ENCODE measurements at places on chromosomes 5 and 9.
A peak's percentile ranks its signal among the peaks of the same experiment; 100 is the strongest.

GRCh38 chr5:144009116-144009515 lies 161.3 kb downstream of the YIPF5 start:
- DNase-seq: no peak

GRCh38 chr5:120088836-120089235 lies 375.3 kb upstream of the PRR16 start:
- DNase-seq: no peak

DNA sequence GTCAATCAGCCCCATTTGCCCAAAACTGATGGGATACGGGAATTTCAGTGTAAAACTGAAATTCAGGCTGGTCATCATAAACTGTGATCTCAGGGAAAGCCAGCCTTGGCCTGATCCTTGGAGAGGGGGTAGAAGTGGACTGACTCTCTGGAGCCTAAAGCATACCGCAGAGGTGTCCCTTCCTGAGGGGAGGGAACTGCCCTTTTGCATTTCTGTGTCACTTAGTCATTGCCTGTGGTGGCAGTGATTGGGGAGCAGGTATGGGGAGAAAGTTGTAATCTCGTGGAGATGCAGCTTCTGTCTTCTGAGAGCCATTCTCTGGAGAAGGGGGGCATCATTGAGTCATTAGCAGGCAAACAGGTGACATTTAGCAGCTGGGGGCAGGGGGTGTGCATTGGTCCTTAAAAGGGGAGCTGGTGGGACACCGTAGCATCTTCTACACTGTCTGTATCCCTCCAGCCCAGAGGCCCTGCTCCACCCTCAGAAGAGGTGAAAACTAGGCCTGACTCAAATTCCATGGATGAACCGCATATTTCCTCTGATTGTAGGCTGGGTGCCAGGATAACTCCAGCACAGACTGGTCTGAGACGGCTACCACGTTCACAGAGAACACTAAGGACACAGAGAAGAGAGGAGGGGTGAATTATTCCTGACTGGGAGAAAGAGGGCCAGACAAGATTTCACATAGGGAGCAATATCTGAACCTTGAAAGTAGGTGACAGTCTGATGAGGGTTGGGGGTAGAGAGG lies 143.3 kb downstream of the SEC61B start:
- no peak for DNase-seq

GRCh38 chr9:126695701-126696400 lies 82.1 kb downstream of the LMX1B start:
- DNase-seq: no peak

DNA sequence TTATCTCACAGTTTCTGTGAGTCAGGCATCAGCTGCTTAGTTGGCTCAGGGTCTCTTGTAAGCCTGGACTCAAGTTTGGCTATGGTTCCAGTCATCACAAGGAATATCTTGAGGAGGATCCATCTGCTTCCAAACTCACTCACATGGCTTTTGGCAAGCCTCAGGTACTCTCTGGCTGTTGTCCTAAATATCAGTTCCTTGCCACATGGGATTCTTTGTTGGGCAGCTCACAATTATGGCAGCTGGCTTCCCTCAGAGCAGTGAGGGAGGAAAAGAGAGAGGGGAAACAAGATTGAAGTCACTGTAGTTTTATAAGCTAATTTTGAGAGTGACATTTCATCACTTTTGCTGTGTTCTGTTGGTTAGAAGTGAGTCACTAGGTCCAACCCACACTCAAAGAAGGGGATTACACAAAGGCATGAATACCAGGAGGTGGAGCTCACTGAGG lies 144.5 kb downstream of the GCNT1 start:
- peak; percentile 92 for DNase-seq

GRCh38 chr5:10932426-10932825 lies 171.4 kb upstream of the DAP start:
- no peak for DNase-seq

GRCh38 chr5:178249191-178249989 lies 16.8 kb upstream of the PHYKPL start:
- peak; percentile 23 for DNase-seq

DNA sequence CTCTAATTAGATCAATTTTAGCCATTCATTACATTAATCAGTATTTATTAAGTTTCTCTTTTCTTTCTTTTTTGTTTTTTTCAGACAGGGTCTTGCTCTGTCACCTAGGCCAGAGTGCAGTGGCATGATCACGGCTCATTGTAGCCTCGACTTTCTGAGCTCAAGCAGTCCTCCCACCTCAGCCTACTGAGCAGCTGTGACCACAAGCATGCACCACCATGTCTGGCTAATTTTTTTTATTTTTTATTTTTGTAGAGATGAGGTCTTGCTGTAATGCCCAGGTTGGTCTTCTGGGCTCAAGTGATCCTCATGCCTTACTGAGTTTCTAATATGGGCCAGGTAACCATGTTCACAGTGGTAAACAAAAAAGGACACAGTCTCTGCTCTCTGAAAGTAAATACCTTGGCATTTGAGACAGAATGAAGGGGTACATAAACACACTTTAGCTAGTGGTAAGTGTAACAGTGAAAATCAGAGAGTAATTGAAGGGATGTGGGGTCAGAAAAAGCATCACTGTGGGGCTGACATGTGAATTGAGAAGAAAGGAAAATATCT lies 336.3 kb downstream of the ADGRV1 start:
- no peak for DNase-seq

GRCh38 chr5:12883395-12883794 lies 979.1 kb upstream of the CTNND2 start:
- DNase-seq: no peak

Data from NB4 (cell line).